ENCODE measurements at places on chromosomes 4 and X. TPM values are rescaled to one million over a fixed set of nuclear protein-coding genes. Genes with fewer than 3 reads are reported as not detected.

DNA sequence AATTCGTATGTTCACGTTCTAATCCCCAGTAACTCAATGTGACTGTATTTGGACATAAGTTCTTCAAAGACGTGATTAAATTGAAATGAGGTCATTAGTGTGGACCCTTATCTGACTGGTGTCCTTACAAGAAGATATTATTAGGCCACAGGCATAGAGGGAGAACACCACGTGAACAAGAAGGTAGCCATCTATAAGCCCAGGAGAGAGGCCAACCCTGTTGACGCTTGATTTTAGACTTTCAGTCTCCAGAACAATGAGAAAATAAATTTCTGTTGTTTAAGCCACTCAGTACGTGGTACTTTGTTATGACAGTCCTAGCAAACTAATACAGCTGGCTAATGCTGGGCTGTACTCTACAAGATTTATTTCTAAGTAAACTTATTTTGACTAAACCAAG, 1.5 kb upstream of the EIF1AX start:
- no peak for DNase-seq

DNA sequence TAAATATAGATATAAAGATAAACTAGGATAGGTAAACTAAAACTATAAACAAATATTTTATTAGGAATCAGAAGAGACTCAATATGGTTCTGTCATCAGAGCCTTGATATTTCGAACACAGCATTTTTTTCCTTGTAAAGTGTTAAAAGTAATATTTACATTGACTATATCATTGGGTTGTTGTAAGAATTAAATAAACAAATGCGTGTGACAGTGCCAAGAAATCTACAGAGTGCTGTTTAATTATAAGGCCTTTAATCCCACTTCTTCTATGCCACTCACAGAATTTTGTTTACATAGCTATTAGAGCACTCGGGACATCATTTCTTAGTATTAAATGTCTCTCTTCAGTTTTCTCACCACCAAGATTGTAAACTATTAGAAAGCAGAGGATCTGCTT, 807.4 kb downstream of the FSTL5 start:
- DNase-seq, result no peak

DNA sequence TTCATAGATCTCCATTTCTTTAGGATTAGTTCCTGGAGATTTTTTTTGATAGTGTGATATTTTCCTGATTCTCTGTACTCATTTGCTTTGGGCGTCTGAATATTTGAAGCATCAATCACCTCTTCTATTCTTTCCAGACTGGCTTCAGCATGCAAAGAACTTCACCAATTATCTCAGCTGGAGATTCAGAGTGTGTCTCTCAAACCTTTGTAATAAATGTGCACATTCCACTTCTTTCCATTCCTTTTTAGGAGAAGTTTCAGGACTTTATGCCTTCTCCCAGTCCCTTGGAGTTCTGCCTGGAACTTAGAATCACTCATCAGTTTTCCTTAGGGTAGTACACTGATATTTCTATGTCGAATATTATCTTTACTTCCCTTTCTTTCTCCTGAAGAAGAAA, 334.8 kb downstream of the TEX13C start:
- no peak for DNase-seq

DNA sequence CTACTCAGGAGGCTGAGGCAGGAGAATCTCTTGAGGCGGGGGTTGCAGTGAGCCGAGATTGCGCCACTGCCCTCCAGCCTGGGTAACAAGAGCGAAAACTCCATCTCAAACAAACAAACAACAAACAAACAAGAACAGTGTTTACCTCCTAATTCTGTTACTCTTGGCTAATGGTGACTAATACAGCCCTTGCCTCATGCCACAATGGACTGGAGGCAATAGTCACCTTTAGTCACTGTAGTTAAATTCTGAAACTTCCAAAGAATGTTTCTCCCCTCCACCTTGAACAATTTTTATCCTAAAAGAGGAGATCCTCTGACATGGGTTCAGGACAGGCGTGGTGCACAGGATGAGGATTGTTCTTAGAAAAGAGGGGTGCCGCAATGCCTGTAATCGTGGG, 241.2 kb upstream of the CTSO start:
- DNase-seq, result no peak

GRCh38 chr4:148366251-148366650, 76.0 kb downstream of the NR3C2 start:
- DNase-seq, result no peak

Gene GAGE12H
- not detected for total RNA-seq

DNA sequence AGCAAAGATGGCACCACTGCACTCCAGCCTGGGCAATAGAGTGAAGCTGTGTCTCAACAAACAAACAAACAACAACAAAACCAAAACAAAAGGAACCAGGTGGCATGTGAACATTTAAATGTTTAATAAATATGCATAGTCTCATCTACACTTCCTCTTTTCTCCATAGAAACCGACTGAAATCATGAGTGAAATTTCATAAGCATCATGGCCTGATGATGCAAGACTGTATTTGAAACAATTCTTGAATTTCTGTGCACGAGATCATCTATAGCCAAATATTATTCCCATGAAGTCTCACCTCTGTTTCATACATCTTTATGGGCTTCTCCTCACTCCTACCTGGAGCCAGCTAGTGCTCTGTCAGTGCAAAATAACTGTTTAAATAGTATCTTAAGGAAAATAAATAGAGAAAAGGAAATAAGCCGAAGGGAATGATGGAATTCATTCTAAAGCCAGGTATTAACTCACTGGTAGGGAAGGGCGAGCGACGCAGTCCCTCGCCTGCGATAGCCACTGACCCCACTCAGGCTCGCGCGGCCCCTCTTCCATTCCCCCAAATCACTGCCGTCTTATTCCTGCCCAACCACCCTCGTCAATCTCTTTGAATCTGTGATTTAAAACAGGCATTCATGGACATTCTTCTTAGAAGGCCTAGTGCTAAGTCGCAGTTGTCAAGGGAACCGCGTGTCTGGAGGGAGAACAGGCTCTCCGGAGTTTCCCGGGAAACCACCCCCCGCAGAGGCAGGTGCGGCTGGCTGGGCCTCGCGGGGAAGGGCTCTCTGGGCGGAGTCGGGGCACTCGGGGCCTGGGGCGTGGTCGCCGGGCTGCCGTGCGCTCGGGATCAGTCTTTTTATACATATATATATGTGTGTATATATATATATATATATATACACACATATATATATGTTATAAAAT, 52.4 kb upstream of the TRIM2 start:
- no peak for DNase-seq

DNA sequence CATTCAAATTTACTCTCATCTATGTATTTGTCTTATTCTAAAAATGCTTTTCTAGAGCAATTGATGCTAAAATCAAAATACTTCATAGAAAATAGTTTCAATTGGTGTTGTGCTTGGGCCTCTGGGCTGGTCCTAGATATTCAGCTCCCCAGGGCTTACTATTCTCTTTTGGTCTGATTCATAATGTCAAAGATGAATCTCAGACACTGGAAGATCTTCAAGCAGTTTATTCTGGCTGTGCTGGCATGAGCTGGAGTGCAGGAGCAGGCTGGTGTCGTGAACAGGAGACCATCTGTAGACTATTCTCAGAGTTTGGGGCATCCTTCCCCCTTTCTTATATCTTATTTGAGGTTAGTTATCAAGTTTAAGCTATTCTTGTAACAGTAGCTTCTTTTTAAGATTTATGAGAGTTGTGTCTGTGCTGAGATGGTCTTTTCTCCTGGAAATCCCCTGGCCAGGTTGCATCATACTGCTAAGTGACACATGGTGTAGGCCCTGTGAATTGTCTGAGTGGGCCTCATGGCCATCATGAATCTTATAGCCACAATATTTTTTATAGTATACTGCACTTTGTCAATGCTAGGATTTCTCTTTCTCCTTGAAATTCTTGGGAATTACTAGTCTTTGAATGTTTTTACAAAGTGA, 1624.0 kb upstream of the IGFBP7 start:
- DNase-seq, result no peak

GRCh38 chr4:108078024-108078733, 88.5 kb downstream of the HADH start:
- no peak for DNase-seq

Gene KCND1
- 1.4 TPM for total RNA-seq

GRCh38 chr4:168486912-168487281, 6.6 kb upstream of the DDX60L start:
- no peak for DNase-seq

GRCh38 chrX:36908801-36909675, 99.1 kb upstream of the FAM47C start:
- no peak for DNase-seq

GRCh38 chr4:24963277-24963676, 50.4 kb upstream of the CCDC149 start:
- DNase-seq, result no peak

GRCh38 chrX:10930151-10930550, 181.0 kb upstream of the HCCS start:
- DNase-seq, result no peak

DNA sequence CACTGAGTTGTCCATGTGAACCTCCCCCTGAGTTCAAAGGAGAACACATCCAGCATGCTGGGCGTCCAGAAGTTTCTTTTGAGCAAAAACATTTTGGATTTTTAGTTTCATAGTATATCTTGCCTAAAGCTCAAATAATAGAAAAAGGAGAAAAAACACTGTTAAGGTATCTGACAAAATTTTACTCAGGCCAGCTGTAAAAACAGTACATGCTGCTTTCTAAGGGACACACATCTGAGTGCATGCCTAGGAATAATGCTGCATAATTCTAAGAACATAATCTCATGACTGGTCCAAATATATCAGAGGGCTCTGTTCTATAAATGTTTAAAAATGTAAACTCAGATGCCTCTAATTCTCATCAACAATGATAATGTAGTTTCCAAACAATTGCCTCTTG, 561.3 kb upstream of the INTU start:
- DNase-seq, result no peak

GRCh38 chr4:94758700-94759399, 1.1 kb downstream of the BMPR1B start:
- no peak for DNase-seq

DNA sequence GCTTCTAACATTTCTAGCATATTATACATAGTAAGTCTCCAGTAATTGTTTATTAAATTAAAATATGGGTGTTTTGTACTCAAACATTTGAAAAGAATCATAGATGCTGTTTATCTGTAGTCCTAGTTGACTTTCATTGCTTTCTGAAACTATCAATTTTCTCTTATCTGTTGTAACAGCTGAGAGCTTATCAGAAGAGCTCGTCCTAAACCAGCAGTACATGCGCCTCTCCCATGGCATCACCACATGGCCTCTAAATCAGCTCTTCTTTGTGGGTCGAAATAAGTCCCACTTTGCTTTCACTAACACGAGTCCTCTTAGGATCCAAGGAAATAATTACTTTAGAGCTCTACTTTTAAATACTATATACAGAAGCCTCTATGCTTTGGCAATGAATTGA, 55.1 kb downstream of the PPP3CA start:
- no peak for DNase-seq

DNA sequence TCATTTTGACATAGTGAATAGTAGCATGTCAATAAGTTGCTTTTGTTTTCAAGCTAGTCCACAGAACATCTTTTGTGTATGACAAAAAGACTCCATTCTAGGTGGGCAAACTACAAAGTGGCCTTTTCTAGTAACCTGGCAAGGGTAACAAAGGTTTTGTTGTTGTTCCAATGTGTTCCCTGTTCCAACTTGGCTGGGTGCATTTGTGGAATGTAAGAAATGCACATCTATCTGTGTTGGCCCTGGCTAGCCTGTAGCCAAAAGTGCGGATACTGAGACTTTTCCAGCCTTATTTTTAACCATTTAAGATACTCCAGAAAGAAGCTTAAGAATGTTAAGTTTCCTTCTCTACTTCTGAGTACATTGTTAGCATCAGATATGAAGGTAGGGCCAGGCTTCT, 118.7 kb upstream of the CHRDL1 start:
- no peak for DNase-seq

DNA sequence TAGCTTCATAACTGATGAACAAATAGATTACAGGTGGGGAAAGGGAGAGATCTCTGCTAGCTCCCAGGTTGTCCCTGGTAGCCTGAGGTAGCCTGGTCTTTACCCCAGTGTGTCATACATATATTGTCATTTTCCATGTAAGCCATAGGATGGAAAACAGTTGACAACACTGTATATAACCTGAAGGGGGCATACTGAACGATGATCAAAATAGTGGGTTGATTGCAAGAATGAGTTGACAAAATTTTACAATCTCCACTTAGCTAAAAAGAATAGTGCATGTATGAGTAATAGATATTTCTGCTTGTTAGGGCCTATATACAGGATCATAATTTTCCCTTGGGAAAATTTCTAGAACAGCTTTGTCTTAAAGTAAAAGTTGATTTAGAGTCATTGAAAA, 304.1 kb upstream of the HAND2 start:
- no peak for DNase-seq

- DNase-seq, result no peak
Observed at GRCh38 chrX:108468486-108468885, 28.8 kb downstream of the COL4A5 start.

Gene ENOX2
- 17.7 TPM for total RNA-seq

GRCh38 chrX:7706032-7706431, 136.9 kb upstream of the VCX start:
- no peak for DNase-seq

Gene PASD1
- not detected for total RNA-seq

DNA sequence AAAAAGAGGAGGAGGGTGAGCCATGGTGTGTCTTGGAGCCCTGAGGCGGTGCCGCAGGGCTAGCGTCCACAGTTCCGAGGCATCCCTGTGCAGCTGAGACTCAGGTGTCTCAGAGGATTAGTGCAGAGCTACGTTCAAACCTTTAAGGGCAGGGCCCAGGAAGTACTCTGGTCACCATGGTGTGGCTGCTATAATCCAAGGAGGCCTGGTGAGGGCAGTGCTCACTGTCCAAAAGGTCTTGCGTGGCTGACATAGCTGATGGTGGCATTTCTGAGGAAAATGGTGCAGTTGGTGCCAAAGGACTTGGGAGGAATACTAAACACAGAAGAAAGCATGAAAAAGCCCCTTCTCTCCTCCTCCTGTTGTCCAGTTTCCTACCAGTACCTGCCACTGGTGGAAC, 146.9 kb downstream of the DCHS2 start:
- DNase-seq, result no peak

DNA sequence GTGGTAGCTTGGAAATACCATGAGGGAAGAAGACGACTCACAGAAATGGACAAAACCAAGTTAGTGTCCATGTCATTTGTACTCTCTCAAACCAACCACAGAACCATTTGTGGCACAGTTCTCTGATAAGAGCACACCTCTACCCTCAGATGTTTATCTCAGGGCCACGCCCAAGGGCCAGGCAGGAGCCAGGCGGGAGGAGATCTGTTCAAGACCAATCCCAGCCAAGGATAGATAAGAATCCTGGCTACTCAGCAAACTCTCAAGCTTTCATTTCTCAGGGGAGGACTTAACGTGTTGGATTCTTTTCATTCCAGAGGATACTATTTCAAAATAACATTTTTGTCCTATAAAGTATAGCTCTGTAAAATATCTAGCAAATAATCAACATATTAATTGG, 95.0 kb downstream of the NYX start:
- no peak for DNase-seq
